ENCODE measurements at places on chromosomes 13 and 19. TPM values are rescaled to one million over a fixed set of nuclear protein-coding genes. Genes with fewer than 3 reads are reported as not detected.

Gene CEACAM20
- total RNA-seq = not detected

Gene KIRREL2
- total RNA-seq = 0.66 TPM

Gene PCSK4
- total RNA-seq = 2.2 TPM

Gene CRX
- not detected for total RNA-seq

Gene KIR3DL1
- total RNA-seq = not detected

Gene MRPS31
- total RNA-seq = 29.7 TPM

Gene MAP1S
- 11.2 TPM for total RNA-seq

Gene SIAH3
- total RNA-seq = not detected

GRCh38 chr19:28710278-28710677, 502.7 kb downstream of the UQCRFS1 start:
- H3K36me3 ChIP-seq = no peaks in the 10 kb centered on the region
- no peaks in the 10 kb centered on the region for H3K27me3 ChIP-seq
- H3K4me3 ChIP-seq = no peak overlapping the region
- H3K27ac ChIP-seq = no peak overlapping the region
- H3K4me1 ChIP-seq = no peaks in the 10 kb centered on the region

DNA sequence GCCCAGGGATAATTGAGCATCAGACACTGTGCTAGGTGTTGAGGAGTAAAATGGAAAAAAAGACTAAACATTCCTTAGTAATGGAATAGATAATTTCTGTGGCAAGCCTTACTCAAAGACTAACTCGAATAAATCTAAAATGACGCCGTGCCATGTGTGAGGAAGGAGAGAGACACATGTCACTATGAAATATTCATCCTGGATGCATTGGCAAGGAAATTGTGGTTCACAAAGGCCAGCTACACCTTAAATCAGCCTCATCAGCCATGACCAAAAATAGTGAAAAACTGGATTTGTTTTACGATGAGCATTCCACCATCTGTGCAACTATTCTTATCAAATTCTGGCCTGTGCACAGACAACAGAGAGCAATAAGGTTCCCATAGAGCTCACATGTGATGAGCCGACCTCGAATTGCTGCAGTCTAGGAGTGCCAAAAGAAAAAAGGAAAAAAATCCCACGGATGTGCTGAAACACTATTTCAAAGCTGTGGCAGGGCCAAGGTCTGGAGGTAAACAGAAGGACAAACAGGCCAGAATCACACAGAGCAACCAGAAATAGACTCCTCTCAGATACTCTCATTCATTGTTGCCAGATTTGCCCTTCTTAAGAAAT, 505.7 kb downstream of the EFNB2 start:
- no peaks in the 10 kb centered on the region for H3K27me3 ChIP-seq
- no peaks in the 10 kb centered on the region for H3K4me1 ChIP-seq
- DNase-seq = no peak
- no peaks in the 10 kb centered on the region for H3K36me3 ChIP-seq

DNA sequence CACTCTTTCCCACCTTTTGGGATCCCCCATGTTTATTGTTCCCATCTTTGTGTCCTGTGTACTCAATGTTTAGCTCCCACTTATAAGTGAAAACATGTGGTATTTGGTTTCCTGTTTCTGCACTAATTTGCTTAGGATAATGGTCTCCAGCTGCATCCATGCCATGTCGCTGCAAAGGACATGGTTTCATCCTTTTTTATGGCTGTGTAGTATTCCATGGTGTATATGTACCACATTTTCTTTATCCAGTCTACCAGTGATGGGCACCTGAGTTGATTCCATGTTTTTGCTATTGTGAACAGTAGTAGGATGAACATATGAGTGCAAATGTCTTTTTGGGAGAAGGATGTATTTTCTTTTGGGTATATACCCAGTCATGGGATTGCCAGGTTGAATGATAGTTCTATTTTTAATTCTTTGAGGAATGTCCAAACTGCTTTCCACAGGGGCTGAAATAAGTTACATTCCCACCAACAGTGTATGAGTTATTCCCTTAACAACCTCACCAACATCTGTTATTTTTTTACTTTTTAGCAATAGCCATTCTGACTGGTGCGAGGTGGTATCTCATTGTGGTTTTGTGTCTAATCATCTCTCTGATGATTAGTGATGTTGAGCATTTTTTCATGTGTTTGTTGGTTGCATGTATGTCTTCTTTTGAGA, 55.7 kb upstream of the MEDAG start:
- H3K27me3 ChIP-seq = no peaks in the 10 kb centered on the region
- H3K27ac ChIP-seq = no peak overlapping the region
- no peaks in the 10 kb centered on the region for H3K4me1 ChIP-seq
- H3K4me3 ChIP-seq = no peak overlapping the region

DNA sequence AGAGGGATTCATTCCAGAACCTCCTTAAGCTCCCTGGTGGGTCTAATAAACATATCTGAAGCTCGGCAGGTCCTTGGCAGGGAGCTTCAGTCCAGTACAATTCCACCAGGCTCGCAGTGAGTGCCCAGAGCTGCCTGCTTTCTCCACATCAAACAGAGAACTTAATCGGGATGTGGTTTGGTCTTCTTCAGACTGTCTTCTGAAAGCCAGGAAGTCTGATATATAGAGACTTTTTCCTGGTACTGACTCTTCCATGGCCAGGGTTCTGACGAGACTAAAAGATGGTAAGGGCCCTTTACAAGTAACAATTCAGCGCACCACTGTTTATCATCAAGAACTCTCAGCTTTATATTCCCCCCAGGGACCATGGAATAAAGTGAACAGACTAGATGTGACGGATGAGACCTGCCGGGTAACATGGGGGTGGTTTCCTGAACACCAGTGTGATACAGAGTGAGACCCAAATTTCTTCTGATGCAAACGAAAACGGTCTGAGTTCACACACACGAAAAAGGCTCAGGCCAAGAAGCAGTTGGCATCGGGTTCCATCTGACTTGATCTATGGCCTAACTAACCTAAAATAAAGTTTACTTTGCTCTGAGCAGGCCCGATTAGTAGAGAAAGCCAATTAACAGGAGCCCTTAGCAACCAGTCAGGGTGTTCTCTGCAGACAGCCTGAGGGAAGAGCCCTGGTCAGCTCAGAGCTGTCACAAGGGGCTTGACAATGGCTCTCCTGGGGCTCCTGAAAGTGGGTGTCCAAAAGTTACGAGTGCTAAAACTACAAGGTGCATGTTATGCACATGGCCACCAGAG, 29.0 kb downstream of the RANBP3 start:
- H3K27ac ChIP-seq = peak overlapping the region; percentile 74
- no peaks in the 10 kb centered on the region for H3K27me3 ChIP-seq
- H3K4me3 ChIP-seq = no peak overlapping the region

- DNase-seq = no peak
- H3K36me3 ChIP-seq = no peaks in the 10 kb centered on the region
- no peak overlapping the region for H3K4me3 ChIP-seq
- H3K27ac ChIP-seq = no peak overlapping the region
Observed at GRCh38 chr13:63124863-63125262, 1709.2 kb upstream of the PCDH20 start.

- H3K27ac ChIP-seq = no peak overlapping the region
- no peak overlapping the region for H3K4me3 ChIP-seq
- H3K27me3 ChIP-seq = no peaks in the 10 kb centered on the region
- no peaks in the 10 kb centered on the region for H3K4me1 ChIP-seq
- no peak for DNase-seq
Observed at GRCh38 chr19:4730740-4731171, 7.1 kb upstream of the DPP9 start.

GRCh38 chr19:31002518-31003244, 346.6 kb downstream of the TSHZ3 start:
- H3K4me3 ChIP-seq = no peak overlapping the region
- H3K27ac ChIP-seq = no peak overlapping the region
- no peaks in the 10 kb centered on the region for H3K36me3 ChIP-seq
- DNase-seq = no peak
- H3K27me3 ChIP-seq = no peaks in the 10 kb centered on the region
- no peaks in the 10 kb centered on the region for H3K4me1 ChIP-seq

- no peak overlapping the region for H3K27ac ChIP-seq
- no peaks in the 10 kb centered on the region for H3K27me3 ChIP-seq
- no peak for DNase-seq
- no peak overlapping the region for H3K4me3 ChIP-seq
- no peaks in the 10 kb centered on the region for H3K4me1 ChIP-seq
Observed at GRCh38 chr19:33163481-33163880, 30.6 kb upstream of the LRP3 start.

GRCh38 chr19:34191355-34191962, 19.2 kb downstream of the LSM14A start:
- no peak for DNase-seq
- no peaks in the 10 kb centered on the region for H3K4me1 ChIP-seq
- H3K36me3 ChIP-seq = no peaks in the 10 kb centered on the region
- H3K27me3 ChIP-seq = no peaks in the 10 kb centered on the region
- no peak overlapping the region for H3K27ac ChIP-seq
- no peak overlapping the region for H3K4me3 ChIP-seq

- H3K4me1 ChIP-seq = no peaks in the 10 kb centered on the region
- no peaks in the 10 kb centered on the region for H3K27me3 ChIP-seq
- H3K4me3 ChIP-seq = no peak overlapping the region
- no peak for DNase-seq
- H3K36me3 ChIP-seq = no peaks in the 10 kb centered on the region
Observed at GRCh38 chr13:46633416-46633815, 80.4 kb downstream of the LRCH1 start.

DNA sequence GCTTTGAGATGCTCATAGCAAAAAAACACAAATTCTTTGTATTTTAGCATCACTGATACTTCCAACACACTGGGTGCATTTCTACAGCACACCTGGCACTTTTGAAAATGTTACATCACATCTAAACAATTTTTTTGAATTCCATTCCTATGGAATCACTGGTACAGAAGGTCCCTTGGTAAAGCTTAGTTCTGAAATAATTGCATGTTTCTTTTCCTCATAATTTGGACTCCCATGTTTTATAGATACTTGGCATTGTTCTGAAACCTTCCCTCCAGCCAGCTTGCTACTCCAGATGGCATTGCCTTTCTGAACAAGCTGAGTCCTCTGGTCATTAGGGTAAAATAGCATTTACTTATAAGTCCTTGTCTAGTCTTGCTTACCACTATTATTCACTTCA, 481.3 kb upstream of the GPC6 start:
- no peaks in the 10 kb centered on the region for H3K27me3 ChIP-seq
- DNase-seq = no peak
- H3K4me3 ChIP-seq = no peak overlapping the region
- no peaks in the 10 kb centered on the region for H3K4me1 ChIP-seq

GRCh38 chr19:33008738-33009137, 36.7 kb downstream of the FAAP24 start:
- no peaks in the 10 kb centered on the region for H3K36me3 ChIP-seq
- no peak overlapping the region for H3K4me3 ChIP-seq
- H3K27ac ChIP-seq = no peak overlapping the region

- H3K36me3 ChIP-seq = no peaks in the 10 kb centered on the region
- no peak overlapping the region for H3K27ac ChIP-seq
- no peaks in the 10 kb centered on the region for H3K27me3 ChIP-seq
- DNase-seq = no peak
- no peak overlapping the region for H3K4me3 ChIP-seq
Observed at GRCh38 chr19:22517496-22518411, 95.6 kb upstream of the ZNF98 start.

DNA sequence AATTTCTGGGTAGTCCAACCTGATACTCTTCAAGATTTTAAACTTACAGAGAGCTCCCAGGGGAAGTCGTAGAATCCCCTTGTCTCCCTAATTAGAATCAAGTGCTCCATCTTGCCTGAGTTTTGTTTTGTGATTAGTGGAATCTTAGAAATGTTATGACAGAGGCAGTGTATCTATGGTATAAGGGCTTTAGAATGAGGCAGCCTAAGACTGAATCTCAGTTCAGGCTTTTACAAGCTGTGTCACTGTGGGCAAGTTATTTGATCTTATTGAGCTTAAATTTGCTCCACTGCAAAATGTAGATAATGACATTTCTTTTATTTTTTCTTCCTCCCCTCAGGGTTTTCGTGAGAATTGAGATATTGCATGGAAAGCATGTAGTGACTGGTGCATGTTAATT, 215.5 kb downstream of the POSTN start:
- H3K27ac ChIP-seq = no peak overlapping the region
- no peak for DNase-seq
- H3K36me3 ChIP-seq = no peaks in the 10 kb centered on the region
- no peak overlapping the region for H3K4me3 ChIP-seq
- no peaks in the 10 kb centered on the region for H3K4me1 ChIP-seq

GRCh38 chr13:104616990-104617389, 1550.8 kb upstream of the SLC10A2 start:
- no peak for DNase-seq
- no peaks in the 10 kb centered on the region for H3K27me3 ChIP-seq
- H3K4me3 ChIP-seq = no peak overlapping the region
- no peak overlapping the region for H3K27ac ChIP-seq

GRCh38 chr19:55613930-55614710, 8.7 kb downstream of the ZNF865 start:
- no peak for DNase-seq
- peaks cover 22% of the 10 kb centered on the region for H3K36me3 ChIP-seq
- no peaks in the 10 kb centered on the region for H3K27me3 ChIP-seq
- no peak overlapping the region for H3K27ac ChIP-seq

GRCh38 chr19:31289976-31290375, 59.3 kb downstream of the TSHZ3 start:
- H3K4me1 ChIP-seq = no peaks in the 10 kb centered on the region
- no peak overlapping the region for H3K27ac ChIP-seq
- no peaks in the 10 kb centered on the region for H3K36me3 ChIP-seq
- H3K4me3 ChIP-seq = no peak overlapping the region

DNA sequence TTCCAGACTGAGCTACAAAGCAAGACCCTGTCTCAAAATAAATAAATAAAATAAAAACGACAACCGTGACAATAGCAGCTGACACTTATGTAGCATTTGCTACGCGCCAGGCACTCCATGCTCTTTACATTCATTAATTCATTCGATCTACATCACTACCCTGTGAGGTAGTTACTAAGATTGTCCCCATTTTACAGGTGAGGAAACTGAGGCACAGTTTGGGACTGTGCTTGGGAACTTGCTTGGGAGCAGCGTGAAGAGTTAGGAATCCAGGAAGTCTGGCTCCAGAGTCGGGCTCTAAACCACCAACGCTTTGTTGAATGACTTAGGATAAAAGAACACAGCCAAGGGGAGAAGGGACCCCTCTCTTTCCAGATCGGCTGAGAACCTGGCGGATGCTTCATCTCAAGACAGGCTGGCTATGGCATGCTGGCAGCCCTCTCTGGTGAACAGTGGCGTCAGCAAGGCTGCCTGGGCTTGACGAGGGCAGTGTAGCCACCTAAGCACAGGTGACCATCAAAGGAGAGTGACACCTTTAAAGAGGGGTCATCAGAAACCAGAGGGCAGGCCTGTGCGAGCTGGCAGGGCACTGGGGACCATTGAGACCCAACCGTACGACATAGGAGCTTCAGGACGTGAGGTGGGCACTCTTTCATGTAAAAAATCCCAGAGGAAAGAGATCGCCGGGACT, 591 bp downstream of the DOHH start:
- no peaks in the 10 kb centered on the region for H3K27me3 ChIP-seq
- H3K4me3 ChIP-seq = peak overlapping the region; percentile 98
- peaks cover 6% of the 10 kb centered on the region for H3K4me1 ChIP-seq
- H3K27ac ChIP-seq = peak overlapping the region; percentile 97
- DNase-seq = no peak

- H3K36me3 ChIP-seq = no peaks in the 10 kb centered on the region
- no peak for DNase-seq
- no peaks in the 10 kb centered on the region for H3K4me1 ChIP-seq
- no peaks in the 10 kb centered on the region for H3K27me3 ChIP-seq
- peak overlapping the region; percentile 63 for H3K4me3 ChIP-seq
Observed at GRCh38 chr19:52536448-52536800, 9.0 kb downstream of the ZNF808 start.

- no peak overlapping the region for H3K27ac ChIP-seq
- H3K36me3 ChIP-seq = no peaks in the 10 kb centered on the region
- DNase-seq = no peak
Observed at GRCh38 chr19:33953023-33953422, 156.4 kb downstream of the KCTD15 start.

Measured in breast epithelium (tissue), 4 donors.